T-cell (primary cell): ENCODE measurements at places on chromosomes 12 and 14.

- DNase-seq: no peak
These were observed 365 bp downstream of the CCDC59 start for GRCh38 chr12:82357845-82358199.

DNA sequence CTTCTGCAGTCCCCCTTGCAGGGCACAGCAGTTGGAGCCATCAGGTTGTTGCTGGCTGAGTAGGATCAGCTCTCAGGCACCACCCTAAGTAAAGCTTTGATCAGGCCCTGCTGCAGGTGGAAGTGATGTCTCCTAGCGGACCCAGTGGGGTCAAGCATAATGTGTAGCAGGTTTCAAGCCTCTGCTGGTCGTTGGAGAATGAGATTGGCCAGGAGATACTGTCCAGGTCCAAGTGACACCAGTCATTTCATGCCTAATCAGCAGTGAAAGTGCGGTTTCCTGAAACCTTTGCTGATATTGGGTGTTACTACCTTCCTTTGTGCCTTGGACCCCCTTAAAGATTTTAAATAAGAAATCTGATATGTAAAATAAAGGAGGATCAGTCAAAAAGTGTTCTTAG, 72.6 kb downstream of the SUSD6 start:
- no peak for DNase-seq

DNA sequence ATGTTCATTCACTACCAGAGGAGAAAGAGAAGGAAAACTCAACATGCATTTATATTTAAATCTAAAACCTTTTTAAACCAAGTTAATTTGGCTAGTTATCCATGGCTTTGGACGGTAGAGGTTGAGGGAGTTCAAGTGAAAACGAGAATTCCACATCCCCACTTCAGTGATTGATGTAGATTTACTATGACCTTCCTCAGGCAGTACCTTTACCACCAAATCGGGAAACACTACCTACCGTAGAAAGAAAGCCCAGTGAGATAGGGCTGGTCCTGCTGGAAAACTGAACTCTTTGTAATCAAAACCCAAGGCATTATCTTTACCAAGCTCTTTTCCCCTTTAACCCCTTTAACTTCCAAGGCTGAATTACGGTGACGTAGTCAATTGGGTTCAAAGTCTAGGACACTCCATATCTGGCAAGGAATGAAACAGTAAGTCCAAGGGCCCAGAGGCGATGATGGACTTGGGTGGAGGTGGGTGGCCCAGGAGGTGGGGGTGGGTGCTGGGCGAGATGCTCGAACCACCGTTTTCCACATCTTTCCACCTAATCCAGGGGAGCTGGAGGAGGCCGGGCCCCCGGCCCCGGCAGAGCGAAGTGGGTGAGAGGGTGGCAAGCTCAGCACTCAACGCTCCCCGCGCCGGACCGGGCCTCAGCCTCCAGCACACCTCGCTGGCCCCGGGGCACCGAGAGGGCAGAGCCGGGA, 618 bp downstream of the SEC23A start:
- DNase-seq: no peak

DNA sequence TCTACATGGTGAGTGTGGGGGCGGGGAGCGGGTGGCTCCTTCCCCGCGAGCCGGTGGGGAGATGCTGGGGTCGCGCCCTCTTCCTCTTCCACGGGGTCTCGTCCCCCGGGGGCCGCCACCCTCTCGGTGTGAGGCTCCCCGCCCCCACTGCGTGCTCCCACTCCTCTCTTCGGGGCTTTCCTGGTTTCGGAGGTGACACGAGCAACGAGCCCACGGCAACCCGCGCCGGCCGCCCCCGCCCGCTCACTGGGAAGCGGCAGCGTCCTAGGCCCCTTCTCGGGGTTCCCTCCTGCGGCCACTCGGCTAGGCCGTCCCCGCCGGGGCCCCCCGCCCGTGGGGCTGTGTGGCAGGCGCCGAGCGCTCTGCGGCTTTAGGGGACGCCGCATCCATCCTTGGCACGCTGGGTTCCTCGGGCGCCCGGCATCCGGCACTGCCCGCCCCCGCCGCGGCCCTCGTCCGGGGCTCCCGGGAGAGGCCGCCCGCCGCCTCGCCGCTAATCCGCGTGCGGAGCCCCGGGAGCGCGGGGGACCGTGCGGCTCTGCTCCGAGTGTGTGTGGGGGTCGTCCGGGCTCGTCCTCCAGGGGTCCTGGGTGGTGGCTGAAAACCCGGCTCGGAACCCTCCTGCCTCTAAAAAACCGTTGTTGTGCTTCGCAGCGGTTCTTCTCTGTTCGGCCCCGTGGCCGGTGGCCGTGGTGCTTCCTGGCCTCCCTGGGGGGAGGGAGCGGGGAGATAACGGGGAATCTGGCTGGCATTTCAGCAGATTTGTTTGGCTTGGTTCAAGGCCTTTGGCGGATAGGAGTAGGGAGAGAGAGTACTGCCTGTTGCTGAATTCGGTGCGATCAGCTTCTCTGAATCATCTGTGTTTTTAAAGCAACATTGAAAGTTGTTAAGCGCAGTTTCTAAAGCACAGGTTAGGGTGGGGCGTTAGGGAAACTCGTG, 1.0 kb downstream of the PCNX1 start:
- DNase-seq: peak; percentile 61

DNA sequence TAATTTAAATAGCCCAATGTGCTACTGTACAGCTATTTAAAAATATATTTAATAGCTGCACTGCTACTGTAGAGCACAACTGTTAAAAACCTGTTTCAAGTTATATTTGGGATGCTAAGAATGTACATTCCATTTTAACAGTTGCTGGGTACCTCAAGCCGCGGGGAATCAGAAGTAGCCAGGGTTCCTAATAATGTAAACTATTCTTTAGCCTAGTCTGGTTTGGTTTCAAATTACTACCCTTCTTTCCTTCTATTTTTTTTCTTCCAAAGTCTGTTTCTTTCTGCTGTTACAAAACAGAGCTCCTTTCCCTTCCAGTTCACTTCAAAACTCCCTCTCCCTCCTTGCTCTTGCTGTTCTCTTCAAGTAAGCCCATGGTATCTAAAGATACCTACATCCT, 21.3 kb downstream of the SCAF11 start:
- DNase-seq: no peak

- DNase-seq: no peak
These were observed 122.9 kb upstream of the RAP1B start for GRCh38 chr12:68487721-68488309.

DNA sequence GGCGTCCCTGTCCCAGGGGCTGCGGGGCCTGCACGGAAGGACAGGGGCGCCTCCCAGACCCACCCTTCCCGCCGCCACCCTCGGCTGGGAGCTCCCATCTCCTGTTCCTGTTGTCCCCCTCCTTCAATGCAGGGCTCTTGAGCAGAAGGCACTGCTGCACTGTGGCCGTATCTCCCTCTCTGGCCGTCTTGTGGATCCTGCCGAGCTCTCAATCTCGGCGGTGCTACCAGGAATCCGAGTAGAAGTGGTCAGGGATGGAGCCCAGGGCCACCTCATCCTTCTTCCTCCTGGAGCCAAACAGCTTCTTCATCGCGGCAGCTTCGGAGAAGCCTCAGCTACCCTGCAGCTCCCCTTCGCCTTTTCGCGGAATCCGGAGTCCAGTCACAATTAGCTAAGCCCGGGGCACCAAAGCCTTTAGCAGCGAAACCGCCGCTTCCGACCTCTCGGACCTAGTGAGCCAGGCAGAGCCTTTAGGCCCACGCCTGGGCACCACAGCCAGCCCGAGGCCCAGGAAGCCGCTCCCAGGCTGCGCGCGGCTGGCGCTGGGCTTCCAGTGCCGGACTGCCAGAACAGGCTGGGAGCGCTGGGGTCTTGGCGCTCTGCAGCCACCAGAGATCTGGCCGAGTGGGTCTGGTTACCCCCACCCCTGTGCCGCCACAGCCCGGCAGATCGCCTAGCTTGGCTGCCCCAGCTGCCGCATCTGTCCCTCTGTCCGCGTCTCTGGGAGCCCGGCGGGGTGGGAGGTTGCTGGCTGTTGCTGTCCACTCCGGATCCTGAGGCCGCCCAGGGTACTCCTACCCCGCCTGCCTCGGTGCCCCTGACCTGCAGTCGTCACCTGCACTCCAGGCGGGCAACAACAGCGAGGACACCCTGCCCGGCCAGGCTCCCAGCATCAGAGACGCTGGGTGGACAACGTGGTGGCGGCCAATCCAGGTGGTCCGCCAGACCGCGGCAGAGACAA, 69.1 kb downstream of the ASCL4 start:
- DNase-seq: no peak

GRCh38 chr12:113378291-113378690, 19.9 kb downstream of the PLBD2 start:
- DNase-seq: no peak

DNA sequence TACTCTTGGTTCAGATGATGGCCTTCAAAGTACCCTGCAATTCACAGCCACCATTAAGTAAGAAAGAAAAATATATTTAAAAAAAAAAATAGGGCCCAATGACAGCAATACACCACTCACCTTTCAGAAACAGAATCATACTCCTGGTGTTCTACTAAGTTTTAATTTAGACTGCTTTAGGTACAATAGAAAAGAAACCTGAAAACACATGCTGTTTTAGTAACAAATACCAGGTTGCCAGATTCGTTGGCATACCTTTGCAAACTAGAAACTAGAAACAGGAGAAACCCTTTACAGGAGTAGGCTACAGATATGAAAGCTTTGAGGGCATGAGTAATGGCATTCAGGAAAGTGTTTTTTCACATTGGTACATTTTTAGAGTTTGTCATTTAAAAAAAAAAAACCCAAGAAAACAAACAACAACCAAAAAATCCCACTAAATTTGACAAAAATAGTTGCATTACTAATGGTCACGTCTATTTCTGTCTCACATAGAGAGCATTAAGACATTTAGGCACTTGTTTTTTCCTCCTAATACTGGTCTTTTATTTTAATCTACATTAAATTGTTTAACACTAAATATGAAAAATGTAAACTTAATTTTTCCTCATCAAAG, 4.0 kb downstream of the SIX1 start:
- DNase-seq: no peak

- no peak for DNase-seq
These were observed 6.3 kb downstream of the TMEM179 start for GRCh38 chr14:104598039-104598909.

- DNase-seq: no peak
These were observed 3.8 kb upstream of the B3GNT4 start for GRCh38 chr12:122199484-122200355.

DNA sequence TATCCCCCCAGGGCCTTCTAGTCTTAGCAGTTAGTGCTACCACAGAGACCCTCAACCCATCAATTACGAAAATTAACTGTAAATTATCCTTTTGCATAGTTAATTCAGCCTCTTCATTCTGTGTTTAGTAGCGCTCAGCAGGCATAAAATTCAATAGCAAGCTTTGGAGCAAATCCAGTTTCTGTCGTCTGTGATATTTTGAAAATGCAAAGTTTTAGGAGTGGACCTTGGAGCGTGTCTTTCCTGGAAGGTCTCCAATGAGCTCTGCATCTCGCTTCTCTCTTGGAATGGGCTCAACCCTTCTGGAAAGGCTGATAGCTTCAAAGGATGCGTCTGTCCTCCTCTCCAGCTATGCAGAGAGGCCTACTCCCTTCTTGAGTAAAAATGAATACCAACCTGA, 222.9 kb downstream of the SLC15A4 start:
- no peak for DNase-seq

DNA sequence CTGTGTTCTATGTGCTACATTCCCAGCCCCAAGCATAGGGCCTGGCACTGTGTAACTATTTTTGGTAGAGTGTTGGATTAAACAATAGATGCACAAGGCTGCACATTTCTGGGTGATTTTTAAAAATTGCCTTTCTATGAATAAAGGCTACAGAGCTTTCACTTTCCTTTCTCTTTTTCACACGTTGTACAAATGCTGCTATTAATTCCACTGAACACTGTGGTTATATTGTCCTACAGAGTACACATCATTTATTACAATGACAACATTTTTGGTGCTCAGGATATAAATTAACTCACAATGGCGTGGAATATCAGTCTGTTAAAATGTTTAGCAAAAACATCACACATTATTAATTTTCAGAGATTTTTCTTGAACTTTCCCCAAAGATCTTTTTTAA, 3.6 kb upstream of the EML1 start:
- DNase-seq: no peak

DNA sequence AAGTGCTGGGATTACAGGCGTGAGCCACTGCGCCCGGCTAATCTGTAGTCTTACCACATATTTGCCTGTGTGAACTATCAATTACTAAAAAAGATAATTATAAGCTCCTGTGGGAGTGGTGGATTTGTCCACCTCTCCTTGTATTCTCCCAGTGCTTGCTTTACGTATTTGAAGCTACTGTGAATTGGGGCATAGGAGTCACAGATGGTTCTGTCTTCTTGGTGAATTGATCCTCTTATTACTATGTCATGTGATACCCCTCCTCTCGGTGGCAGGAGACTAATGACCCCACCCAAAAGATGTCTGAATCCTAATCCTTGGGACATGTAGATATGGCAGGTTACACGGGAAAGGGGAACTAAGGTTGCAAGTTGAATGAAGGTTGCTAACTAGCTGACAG, 11.8 kb downstream of the GPR132 start:
- no peak for DNase-seq

GRCh38 chr12:68482660-68483059, 128.0 kb upstream of the RAP1B start:
- DNase-seq: peak; percentile 33

DNA sequence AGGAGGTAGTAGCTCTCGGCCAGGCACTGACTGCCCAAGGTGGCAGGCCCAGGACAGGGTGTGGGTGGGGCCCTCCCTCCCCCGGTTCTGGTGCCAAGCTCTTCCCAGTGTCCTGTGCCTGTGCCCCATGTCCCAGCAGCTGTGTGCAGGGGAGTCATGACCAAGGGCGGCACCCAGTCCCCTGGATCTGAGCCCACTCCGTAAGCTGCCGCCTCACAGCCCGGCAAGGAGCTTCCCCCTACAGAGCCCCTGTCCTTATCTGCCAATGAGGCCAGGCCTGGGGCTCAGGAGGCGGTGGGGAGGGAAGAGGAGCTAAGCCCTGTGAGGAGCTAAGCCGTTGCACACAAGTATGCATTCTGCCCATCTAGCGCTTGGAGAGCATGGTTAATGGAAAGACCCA, 5.6 kb upstream of the C14orf180 start:
- DNase-seq: no peak

GRCh38 chr12:91404441-91404840, 221.8 kb upstream of the DCN start:
- DNase-seq: no peak

- no peak for DNase-seq
These were observed 3.4 kb downstream of the NTS start for GRCh38 chr12:85877459-85877858.

DNA sequence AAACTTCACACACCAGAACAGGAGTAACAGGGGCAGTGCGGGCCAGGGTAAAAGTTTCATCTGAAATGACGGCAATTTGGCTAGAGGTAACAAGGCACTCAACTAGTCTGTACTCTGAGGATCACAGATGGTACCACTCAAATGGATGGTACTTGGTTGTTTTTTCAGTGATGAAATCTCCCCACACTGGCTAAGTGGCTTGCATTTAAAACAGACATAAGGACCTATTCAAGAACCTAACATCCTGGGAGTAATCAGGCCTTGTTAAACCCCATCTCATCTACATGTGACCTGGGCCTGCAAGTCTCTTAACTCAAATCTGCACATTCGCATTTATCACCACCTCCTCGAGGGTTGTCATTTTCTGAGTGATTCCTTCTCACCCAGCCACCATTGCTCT, 90.8 kb downstream of the PRKAB1 start:
- no peak for DNase-seq

GRCh38 chr12:90859591-90859990, 95.4 kb downstream of the CCER1 start:
- no peak for DNase-seq

- DNase-seq: no peak
These were observed 15.1 kb downstream of the NAV3 start for GRCh38 chr12:77845831-77846230.

- DNase-seq: no peak
These were observed 15.7 kb upstream of the SLC2A3 start for GRCh38 chr12:7951671-7952070.
